ENCODE measurements at places on chromosomes 11 and 22.
A peak's percentile ranks its signal among the peaks of the same experiment; 100 is the strongest.

GRCh38 chr22:40180403-40180802 is 2.7 kb downstream of the TNRC6B start:
- no peak for DNase-seq

- DNase-seq = no peak
Observed at GRCh38 chr11:132334769-132335280, 964.4 kb downstream of the NTM start.

DNA sequence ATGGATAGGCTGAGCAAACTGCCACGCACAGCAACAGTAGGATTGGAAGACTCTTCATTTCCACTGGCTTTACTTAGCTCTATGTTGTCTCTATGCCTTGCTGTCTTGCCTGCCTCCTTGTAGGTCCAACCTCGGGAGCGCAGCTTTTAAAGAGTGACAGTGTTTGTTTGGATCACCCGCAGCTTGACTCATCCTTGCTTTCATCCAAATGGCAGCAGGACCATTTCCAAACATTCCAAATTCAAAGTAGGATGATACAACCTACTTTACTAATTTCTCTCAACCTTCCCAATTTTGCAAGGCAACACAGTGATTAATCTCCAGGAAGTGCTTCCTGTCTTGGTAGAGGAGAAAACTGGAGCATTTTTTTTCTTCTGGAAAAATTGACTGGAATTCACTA is at the start of gene MMP3:
MMP3 (minus strand) TSS at position 121 of the 400 bp plus-strand sequence; CDS start at position 58, 63 bp downstream.
- DNase-seq = no peak

- no peak for DNase-seq
Observed at GRCh38 chr22:45631140-45631840, 40.3 kb upstream of the ATXN10 start.

DNA sequence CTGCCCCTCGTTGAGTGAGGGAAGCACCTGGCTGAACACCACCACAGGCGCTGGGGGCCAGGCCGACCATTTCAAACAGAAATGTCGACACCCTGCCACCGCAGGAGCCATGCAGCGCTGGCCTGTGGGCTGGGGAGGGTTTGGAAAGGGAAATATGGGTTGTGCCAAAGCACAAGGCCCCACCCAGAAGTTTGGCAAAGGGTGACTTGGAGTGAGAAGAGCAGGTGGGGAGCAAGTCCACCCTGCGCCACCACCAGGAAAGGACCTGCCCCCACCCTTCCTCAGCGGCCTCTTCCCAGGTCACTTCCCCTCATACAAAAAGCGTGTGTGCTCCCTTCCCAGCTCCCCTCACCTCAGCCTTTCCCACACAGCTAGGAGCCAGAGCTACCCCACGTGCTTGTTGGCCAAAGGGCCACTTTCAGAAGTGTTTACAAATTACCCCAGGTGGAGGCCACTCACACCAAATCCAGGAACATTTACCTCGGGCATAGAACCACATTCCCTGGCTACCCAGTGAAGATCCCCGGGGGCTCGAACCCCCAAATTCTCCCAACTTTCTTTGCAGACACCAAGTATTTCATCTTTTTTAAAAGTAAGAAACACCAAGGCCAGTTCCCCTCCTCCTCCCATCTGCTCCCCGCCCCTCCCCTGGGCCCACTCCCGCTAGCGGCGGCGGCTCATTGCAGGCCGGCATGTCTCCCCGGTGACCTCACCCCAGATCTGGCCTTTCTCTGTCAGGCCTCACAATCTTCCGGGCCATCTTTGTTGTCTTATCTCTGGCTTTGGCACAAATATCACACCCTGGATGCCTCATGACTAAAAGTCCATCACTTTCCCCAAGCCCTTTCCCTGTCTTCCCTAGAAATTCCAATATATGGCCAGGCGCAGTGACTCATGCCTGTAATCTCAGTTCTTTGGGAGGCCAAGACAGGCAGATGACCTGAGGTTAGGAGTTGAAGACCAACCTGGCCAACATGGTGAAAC is 20.5 kb upstream of the SCGB1A1 start:
- no peak for DNase-seq

GRCh38 chr11:131756479-131757110 is 386.2 kb downstream of the NTM start:
- DNase-seq = no peak

DNA sequence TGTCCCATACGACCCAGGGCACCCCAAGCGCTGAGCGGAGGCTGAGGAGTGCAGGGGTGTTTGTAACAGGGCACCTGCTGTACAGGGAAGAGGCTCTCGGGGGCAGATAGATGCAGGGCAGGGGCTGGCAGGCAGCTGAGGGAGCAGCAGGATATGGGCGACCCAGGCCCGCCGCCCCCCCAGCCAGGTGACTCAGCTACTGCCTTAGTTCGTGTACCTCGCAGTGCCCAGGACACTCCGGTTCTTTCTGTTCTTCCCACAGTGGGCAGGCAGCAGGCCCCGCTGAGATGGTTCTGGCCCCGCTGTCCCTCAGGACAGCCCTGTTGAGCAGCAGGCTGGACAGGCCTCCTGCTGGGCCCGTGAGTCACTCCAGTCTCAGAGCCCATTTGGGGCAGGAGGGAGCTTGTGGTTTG is 16.2 kb downstream of the PHLDA2 start:
- no peak for DNase-seq

DNA sequence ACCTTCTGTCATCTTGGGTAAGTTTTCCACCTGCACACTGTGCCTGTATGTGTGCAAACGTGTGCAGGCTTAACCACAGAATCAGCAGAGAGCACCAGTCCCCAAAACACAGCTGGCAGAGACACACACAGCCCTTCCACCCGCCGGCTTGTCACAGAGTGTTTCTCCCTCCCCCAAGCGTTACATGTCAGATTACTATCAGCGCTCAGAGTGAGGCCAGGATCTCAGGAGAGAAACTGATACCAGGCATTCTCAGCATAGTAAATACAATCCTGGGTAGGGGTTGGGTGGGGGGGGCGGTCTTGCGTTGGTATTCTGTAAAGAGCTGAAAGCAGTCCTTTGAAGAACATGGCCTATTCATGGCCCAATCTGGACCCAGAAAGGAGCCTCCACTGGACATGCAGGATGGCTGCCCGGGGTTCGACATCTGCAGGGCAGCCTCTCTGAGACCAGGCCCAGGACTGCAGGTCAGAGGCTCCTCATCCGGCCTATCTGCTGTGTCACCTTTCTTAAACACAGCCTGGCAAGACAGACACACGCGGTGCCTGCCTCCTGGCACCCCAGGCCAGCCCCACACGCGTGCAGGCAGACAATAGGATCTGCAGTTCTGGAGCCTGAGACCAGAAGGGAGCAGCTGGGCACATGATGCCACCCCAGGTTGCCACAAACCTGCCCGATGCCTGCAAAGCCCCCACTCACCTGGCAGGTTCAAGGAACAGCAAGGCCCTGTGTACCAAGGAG is 1.7 kb downstream of the OSBPL5 start:
- no peak for DNase-seq

DNA sequence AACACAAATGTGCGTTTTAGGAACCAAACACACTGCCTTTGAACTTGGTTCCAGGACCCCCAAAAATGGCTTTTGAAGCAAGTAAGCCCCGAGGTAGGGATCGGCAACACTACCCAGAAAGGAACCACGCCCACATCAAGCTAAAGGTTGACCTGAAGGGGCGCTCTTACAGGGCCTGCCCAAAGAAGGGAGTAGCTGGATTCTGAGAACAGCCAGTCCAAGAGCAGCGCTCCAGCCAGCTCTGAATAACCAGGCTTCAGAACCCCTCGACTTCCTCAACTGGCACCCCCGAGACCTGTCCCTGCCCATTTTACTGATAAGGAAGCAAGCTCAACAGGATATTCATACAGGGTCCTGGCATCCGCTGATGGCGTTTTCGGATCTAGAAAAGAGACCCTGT is 18.9 kb upstream of the MOB2 start:
- no peak for DNase-seq

GRCh38 chr22:40412441-40412840 is 42.0 kb downstream of the SGSM3 start:
- DNase-seq = no peak

GRCh38 chr22:22226448-22227187 is 18.0 kb upstream of the VPREB1 start:
- DNase-seq = no peak

DNA sequence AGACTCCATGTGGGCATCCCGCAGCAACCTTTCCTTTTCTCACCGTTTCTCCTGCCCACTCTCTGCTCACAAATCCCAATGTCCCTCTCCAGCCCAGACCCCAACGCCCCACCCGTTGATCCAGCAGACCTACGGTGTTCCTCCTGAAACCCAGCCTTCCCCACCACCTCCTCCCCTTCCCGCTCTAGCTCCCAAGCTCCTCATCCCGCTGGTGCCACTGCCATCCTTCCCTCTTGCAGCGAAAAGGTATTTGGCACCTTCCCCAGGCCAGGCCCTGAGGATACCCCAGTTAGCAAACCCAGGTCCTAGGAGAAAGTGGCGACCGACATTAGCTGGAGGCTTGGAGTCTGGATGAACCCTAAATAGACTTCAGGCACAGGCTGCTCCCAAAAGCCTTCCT is 84.0 kb upstream of the RTL6 start:
- DNase-seq = no peak

DNA sequence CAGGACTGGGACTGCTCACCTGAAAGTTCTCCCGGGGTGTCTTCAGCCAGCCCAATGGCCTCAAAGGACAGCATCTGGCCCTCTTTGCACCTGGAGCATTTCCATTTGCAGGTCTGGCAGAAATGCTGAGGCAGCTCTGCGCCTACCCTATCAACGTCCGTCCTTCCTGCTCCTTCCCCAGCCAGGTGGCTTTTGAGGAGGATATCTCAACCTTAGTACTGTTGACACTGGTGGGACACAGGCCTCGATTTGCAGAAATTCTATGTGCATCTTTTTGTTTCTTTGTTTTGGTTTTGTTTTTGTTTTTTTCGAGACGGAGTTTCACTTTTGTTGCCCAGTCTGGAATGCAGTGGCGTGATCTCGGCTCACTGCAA is 5.0 kb downstream of the MOGAT2 start:
- DNase-seq = no peak

- DNase-seq = peak; percentile 36
Observed at GRCh38 chr11:47886096-47886495, 37.9 kb upstream of the NUP160 start.

GRCh38 chr11:16526947-16527346 is 170.6 kb upstream of the SOX6 start:
- no peak for DNase-seq

GRCh38 chr11:117582433-117582832 is 214.6 kb downstream of the DSCAML1 start:
- DNase-seq = no peak

GRCh38 chr11:131683666-131684065 is 313.3 kb downstream of the NTM start:
- no peak for DNase-seq

DNA sequence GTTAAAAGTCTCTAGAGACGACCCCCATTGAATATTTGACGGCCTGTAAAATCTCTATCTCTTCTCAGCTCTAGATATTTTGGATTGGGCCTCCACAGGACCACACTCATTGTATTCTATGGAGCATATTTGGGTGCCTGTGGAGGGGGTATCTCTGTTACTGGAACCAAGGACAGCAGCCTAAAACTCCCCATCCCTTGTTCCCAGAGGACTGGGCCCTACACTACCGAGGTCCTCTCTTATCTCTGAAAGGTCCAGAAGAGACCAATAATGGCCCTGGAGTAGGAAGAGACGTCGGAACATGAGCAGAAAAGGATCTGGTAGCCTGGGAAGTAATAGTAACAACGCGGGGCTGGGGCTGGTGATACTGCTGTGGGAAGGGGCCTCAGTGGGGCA is 542 bp downstream of the HPS4 start:
- DNase-seq = peak; percentile 7

- no peak for DNase-seq
Observed at GRCh38 chr22:23183061-23183698, 2.9 kb downstream of the BCR start.

DNA sequence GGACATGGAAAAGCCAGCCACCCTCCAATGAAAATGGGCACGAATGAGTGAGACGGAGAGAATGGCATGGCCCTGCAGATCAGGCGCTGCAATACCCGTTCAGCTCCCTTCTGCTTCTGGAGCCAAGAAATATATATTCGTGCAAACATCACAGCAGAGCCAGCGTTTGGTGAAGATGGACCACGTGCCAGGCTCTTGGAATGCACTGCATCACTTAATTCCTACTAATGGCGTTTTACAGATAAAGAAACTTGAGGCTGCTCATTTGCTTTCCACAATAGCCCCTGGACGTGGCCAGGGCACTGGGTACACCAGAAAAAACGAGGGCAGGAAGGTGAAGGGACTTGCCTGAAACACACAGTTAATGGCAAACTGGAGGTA is 1.6 kb upstream of the FXYD2 start:
- DNase-seq = no peak

DNA sequence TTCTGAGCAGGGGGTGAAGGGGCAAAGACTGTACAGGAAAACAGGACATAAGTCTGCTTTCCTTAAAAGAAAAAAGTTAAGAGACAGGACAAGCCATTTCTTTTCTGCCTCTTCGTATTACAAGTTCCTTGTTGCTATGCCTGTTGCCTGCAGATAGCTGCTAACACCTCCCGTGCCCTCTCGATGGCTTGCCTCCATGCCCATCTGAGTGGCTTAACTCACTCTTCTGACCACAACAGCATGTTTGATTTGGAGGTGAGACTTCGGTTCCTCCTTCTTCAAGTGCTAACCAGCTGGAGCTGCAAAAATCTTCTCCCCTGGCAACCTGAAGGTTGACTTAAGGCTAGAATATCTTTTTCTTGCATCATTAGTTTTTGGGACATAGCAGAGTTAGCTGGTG is 103.1 kb downstream of the PRR5L start:
- no peak for DNase-seq

DNA sequence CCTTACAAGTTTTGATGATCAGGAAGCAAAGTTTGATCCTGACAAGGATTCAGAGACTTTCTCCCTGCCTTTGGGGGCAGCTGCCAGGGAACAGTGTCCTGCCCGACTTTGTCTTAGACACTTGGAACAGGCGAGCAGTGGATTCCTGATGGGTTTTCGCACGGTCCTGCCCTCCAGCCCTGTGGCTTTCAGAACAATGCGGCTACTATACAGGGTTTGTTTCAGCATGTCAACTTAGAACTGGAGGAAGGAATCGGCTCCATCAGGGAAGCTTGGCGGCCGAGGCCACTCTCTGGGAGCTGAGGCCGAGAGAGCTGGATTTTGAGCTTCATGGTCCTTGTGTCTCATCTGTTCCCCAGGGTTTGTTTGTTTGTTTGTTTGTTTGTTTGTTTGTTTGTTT is 11.5 kb downstream of the ANO1 start:
- DNase-seq = no peak

- no peak for DNase-seq
Observed at GRCh38 chr11:70746351-70746750, 348.0 kb downstream of the CTTN start.

- no peak for DNase-seq
Observed at GRCh38 chr22:26986884-26987283, 329.5 kb downstream of the MIAT start.

Data from CD4-positive, alpha-beta memory T cell (primary cell).